ENCODE measurements at places on chromosomes 3 and 15. TPM values are rescaled to one million over a fixed set of nuclear protein-coding genes. Genes with fewer than 3 reads are reported as not detected.

DNA sequence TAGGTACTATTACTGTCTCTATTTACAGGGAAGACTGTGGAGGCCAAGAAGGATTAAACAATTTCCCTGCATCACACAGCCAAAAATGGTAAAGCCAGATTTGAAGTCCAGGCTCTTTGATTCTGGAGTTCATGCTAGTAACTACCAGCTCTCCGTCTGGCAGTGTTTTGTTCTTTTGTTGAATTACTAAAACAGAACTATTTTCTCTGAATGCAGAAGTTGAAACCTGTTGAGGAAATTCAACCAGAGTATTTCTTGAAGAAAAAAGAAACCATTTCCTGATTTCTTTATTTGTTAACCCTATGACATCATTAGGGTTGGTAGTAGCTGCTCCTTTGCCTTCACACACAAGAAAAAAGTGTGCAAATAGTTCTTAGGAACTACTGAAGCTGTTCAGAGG is 34.3 kb downstream of the CRTC3 start:
- no peak overlapping the region for H3K4me3 ChIP-seq
- no peaks in the 10 kb centered on the region for H3K36me3 ChIP-seq
- H3K27me3 ChIP-seq = no peaks in the 10 kb centered on the region

DNA sequence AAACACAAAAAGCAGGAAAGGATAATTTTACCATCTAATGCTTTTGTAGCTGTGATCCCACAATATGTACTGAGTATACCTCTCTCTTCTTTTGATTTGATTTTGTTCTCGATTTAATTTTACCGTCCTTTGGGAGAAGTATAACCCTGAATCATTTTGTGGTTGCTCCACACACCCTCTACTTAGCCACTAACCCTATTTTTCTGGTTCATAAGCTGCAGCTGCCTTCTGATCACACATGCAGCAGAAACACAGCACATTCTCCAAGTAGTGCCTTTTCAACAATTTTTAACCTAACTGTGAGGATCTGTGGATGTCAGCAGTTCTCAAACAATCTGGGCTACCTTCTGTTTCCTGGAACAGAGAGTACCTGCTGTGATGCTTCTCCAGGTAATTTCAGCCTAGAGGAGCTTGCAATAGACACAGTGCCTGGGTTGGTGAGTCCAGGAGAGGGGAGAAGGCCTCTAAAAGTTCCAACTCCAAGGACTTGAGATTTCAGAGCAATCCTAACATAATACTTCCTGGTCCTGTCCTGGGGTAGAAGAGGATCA is 40.3 kb downstream of the HGD start:
- H3K36me3 ChIP-seq = no peaks in the 10 kb centered on the region
- H3K4me1 ChIP-seq = no peaks in the 10 kb centered on the region
- no peak overlapping the region for H3K27ac ChIP-seq
- no peak overlapping the region for H3K4me3 ChIP-seq

The PLA2G4D gene
- total RNA-seq = 0.28 TPM

DNA sequence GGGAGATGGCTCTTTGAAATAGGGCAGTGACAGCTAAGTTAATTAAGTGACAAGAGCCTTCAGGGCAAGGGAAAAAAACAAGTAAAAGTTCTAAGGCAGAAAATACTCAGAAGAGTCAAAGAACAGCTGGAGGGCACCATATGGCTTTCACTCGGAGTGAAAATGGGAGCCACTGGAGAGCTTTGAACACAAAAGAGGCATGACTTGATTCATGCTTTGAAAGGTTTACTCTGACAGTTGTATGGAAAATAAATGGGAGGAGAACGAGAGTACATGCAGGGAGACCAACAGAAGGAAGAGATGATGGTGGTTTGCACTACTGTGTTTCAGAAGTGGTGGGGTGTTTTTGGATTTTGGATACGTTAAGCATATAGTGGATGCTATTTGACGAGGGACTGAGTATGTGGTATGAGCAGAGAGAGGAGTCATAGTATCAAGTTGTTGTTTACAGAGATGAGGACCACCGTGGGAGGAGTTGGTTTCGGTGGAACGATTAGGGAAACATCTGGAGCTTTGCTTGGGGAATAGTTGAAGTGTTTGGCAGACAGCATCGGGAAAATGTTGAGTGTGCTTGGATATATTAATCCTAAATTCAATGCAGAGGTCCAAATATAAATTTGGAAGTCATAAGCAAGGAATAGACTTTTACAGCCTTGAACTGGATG is 411.5 kb downstream of the GABRG3 start:
- no peak overlapping the region for H3K4me3 ChIP-seq
- H3K4me1 ChIP-seq = no peaks in the 10 kb centered on the region
- no peak overlapping the region for H3K27ac ChIP-seq

GRCh38 chr3:97917813-97918536 is 54.3 kb downstream of the RIOX2 start:
- no peaks in the 10 kb centered on the region for H3K27me3 ChIP-seq
- H3K36me3 ChIP-seq = no peaks in the 10 kb centered on the region
- no peak overlapping the region for H3K27ac ChIP-seq
- no peak for DNase-seq
- peaks cover 15% of the 10 kb centered on the region for H3K4me1 ChIP-seq
- no peak overlapping the region for H3K4me3 ChIP-seq

DNA sequence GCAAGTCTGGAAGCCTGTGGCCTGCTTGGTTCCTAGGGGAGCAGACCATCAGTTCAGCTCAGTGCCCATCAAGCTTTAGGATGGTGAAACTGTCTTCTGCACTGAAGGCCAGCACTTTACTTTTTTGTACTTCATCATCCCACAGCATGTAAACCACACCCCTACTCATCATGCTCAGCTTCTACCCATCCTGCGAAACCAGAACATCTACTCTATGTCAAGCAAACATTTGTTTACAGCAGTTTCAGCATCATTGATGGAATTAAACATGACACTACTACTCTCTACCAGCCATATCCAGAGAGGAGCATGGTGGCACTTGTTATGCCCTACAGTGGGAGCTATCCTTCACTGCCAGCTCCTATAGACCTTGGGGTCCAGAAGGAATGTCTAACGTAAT is 306.6 kb downstream of the SOX2 start:
- H3K4me3 ChIP-seq = no peak overlapping the region
- H3K4me1 ChIP-seq = no peaks in the 10 kb centered on the region
- no peaks in the 10 kb centered on the region for H3K27me3 ChIP-seq
- no peaks in the 10 kb centered on the region for H3K36me3 ChIP-seq

- no peaks in the 10 kb centered on the region for H3K27me3 ChIP-seq
- DNase-seq = no peak
- H3K36me3 ChIP-seq = no peaks in the 10 kb centered on the region
- no peak overlapping the region for H3K27ac ChIP-seq
Measured at GRCh38 chr15:85615930-85616329, 178.8 kb downstream of the KLHL25 start.

DNA sequence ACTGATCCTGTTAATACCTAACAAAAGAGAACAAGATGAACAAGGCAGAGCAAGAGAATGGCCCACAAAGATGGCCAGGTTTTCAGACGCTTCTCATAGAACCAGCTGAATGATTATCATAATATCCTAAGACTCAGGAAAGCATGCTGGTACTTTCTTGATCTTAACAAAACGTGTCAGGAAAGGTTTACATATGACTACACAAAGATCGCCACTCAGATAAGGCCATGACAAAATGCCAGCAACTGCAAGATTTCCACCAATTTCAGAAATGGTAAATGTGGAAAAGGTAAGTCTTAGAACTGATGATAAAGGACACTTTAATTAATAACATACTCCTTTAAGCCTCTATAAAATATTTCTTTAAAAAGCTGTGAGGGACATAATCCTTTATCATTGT is 108.8 kb downstream of the DLG1 start:
- no peaks in the 10 kb centered on the region for H3K4me1 ChIP-seq
- no peaks in the 10 kb centered on the region for H3K27me3 ChIP-seq
- no peak overlapping the region for H3K4me3 ChIP-seq
- no peak overlapping the region for H3K27ac ChIP-seq

GRCh38 chr15:94610069-94610468 is 378.7 kb downstream of the MCTP2 start:
- no peak overlapping the region for H3K27ac ChIP-seq
- no peak for DNase-seq
- H3K4me3 ChIP-seq = no peak overlapping the region
- H3K27me3 ChIP-seq = no peaks in the 10 kb centered on the region
- no peaks in the 10 kb centered on the region for H3K36me3 ChIP-seq
- no peaks in the 10 kb centered on the region for H3K4me1 ChIP-seq

DNA sequence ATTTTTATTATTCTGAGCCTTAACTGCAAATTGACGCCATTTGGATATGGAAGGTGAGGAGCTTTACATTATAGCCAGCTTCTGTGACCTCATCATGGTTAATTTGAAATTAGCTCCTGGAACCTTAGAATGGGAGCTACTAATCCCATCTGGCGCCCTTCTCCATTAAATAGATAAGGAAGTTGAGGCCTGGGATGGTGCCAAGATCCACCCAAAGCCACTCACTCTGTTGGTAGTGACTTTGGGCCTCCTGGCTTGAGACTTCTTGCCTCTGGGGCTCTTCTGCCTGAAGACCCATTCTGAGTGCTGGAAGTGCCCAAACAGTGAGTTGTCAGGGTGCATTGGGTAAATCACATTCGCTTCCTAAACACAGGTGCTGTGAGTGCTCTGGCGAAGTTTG is 12.0 kb upstream of the HMCES start:
- no peaks in the 10 kb centered on the region for H3K4me1 ChIP-seq
- H3K36me3 ChIP-seq = peaks cover 100% of the 10 kb centered on the region
- DNase-seq = no peak
- H3K27ac ChIP-seq = no peak overlapping the region
- no peaks in the 10 kb centered on the region for H3K27me3 ChIP-seq

DNA sequence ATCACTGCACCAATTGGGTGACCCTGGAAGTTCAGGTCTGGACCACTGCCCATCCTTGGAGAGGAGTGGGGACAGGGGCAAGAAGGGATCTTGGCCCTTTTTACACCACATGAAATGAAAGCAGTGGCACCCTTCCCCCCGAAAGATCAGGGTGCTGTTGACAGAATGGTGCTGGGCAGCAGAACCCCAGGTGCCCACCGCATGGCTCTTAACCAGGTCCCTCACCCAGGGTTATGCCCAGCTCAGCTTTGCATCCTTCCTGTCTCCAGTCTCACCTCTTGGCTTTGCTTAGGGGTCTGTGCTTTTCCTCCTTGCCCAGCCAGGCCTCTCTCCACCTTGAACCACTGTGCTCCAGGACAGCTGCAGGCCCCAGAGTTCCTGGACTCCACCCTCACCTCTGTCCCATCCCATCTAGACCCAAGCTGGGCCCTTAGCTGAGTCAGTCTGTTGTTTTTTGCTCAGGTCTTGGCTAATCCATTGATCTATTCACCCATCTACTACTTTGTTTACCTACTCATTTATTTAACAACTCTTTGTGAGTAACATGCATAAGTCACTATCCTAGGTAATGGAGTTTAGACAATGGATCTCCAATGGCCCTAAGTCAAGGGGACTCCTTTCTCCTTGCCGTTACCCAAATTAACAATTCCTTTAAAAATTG is 77.1 kb upstream of the PRR23E start:
- DNase-seq = peak; percentile 1
- no peak overlapping the region for H3K27ac ChIP-seq
- H3K27me3 ChIP-seq = no peaks in the 10 kb centered on the region

GRCh38 chr15:57570994-57571393 is 20.7 kb upstream of the MYZAP start:
- H3K27me3 ChIP-seq = no peaks in the 10 kb centered on the region
- H3K4me3 ChIP-seq = no peak overlapping the region
- peaks cover 3% of the 10 kb centered on the region for H3K4me1 ChIP-seq
- no peak overlapping the region for H3K27ac ChIP-seq

GRCh38 chr3:24598695-24599470 is 104.2 kb upstream of the THRB start:
- H3K4me3 ChIP-seq = peak overlapping the region; percentile 33
- no peaks in the 10 kb centered on the region for H3K27me3 ChIP-seq
- no peak overlapping the region for H3K27ac ChIP-seq
- no peaks in the 10 kb centered on the region for H3K36me3 ChIP-seq

- H3K36me3 ChIP-seq = no peaks in the 10 kb centered on the region
- DNase-seq = no peak
- no peak overlapping the region for H3K4me3 ChIP-seq
Measured at GRCh38 chr15:56679225-56679624, 54.1 kb downstream of the ZNF280D start.

The EAF1 gene
- 20.8 TPM for total RNA-seq

DNA sequence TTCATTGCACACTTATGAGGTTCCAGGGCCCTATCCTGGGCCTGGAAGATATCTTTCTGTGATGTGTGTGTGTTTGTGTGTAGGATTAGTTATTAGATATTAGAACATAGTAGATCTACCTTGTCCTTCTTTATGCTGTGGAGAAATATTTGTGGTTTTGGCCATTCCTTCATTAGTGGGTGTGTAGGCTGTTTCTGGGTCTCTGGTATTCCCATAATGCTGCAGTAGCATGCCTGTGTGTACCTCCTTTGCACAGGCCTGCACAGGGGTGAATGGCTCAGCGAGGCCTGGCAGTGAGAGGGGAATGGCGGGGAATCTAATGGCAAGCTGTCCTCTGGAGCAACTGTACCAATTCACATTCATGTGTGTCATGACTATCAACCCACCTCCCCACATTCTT is 125.8 kb upstream of the MRPS22 start:
- H3K36me3 ChIP-seq = no peaks in the 10 kb centered on the region
- H3K4me1 ChIP-seq = no peaks in the 10 kb centered on the region
- H3K27me3 ChIP-seq = no peaks in the 10 kb centered on the region

The TCTA gene
- 42.8 TPM for total RNA-seq

GRCh38 chr3:52120556-52121463 is 33.4 kb downstream of the POC1A start:
- no peaks in the 10 kb centered on the region for H3K27me3 ChIP-seq
- peak overlapping the region; percentile 5 for H3K27ac ChIP-seq
- H3K4me3 ChIP-seq = no peak overlapping the region
- H3K36me3 ChIP-seq = no peaks in the 10 kb centered on the region
- DNase-seq = no peak
- peaks cover 13% of the 10 kb centered on the region for H3K4me1 ChIP-seq

GRCh38 chr3:152097770-152098169 is 171.0 kb upstream of the MBNL1 start:
- H3K4me3 ChIP-seq = no peak overlapping the region
- DNase-seq = no peak
- H3K36me3 ChIP-seq = no peaks in the 10 kb centered on the region
- no peaks in the 10 kb centered on the region for H3K4me1 ChIP-seq

DNA sequence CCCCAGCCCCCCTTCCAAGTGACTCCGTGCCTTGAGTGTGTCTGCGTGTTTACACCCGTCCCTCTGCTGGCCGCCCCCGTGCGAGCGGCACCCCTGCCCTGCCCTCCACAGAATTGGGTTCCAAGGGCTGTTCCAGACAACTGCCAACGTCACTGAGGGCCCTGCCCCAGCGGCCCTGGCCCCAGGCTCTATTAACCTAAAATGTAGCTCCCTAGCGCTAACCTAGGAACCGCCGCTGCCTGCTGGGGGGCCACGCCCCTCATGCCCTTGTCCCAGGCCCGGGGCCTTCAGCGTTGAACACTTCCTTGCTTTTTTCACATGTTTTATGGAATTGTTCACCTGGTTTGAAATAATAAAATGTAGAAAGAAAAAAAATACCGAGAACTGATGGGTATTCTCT is 10.0 kb upstream of the SEMA3B start:
- no peak for DNase-seq
- H3K27ac ChIP-seq = peak overlapping the region; percentile 97
- peaks cover 23% of the 10 kb centered on the region for H3K4me1 ChIP-seq
- no peak overlapping the region for H3K4me3 ChIP-seq
- no peaks in the 10 kb centered on the region for H3K36me3 ChIP-seq
- H3K27me3 ChIP-seq = no peaks in the 10 kb centered on the region

The CPN2 gene
- total RNA-seq = 14.3 TPM

The CCR2 gene
- total RNA-seq = 1.3 TPM

The SERPINI1 gene
- total RNA-seq = 11.3 TPM

The SAMMSON gene
- not detected for total RNA-seq
